CD4-positive, alpha-beta memory T cell (primary cell): ENCODE measurements at places on chromosomes 6 and 20. TPM values are rescaled to one million over a fixed set of nuclear protein-coding genes. Genes with fewer than 3 reads are reported as not detected.

DNA sequence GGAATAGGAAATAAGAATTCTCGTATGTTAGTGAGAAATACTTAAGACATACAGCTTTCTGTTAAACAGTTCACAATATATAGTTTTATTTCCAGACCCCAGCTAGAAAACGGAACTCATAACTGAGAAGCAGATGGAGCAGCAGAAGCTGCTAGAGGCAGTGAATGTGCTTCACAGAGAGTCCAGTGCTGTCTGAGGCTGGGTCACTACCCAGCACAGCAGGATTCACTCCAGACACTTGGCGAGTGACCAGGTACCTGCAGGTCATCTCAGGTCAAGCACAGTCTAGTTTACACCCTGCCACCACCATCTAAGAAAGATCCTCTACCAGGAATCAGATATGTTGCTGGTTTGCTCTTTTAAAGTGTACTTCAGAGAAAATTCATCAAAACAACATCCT, 243.1 kb upstream of the RAB32 start:
- no peak for DNase-seq
- H3K27ac ChIP-seq, result no peak overlapping the region
- no peaks in the 10 kb centered on the region for H3K36me3 ChIP-seq
- H3K4me1 ChIP-seq, result no peaks in the 10 kb centered on the region
- no peak overlapping the region for H3K4me3 ChIP-seq

BTN2A1 gene
- total RNA-seq, result 57.0 TPM

DNA sequence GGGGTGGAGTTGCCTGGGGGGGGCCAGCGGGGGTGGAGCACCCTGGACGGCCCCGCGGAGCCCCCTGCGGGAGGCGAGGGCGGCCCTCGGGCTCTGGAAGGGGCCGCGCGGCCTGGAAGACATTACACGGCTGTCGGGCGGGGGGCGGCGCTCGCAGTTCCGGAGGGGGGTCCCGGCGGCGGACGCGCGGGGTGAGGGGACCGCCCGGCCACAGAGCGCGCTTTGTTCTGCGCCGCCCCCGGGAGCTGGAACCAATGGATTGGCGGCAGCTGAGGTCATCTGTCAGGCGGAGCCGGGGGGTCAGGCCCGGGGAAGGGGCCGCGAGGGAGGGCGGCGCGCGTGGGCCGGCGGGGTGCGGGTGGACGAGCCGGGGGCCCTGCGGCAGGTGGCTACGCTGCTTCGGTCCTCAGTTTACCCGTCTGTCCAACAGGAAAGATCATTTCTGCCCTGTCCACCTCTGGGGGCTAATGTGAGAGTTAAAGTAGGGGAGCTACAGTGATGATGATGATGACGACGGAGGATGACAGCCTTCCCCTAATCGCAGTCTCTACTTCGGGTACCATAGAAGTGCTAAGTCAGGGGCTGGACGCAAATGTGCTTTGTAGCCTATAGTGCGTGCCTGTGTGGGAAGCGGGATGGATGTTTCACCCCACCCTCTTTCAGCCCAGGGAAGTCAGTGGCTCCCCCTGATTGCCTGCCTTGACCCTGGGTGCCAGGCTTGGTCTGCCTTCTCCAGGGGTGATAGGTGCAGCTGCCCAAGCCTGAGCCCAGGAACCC, 10.4 kb downstream of the SRXN1 start:
- no peak for DNase-seq
- H3K36me3 ChIP-seq, result no peaks in the 10 kb centered on the region
- H3K4me1 ChIP-seq, result peaks cover 11% of the 10 kb centered on the region

GRCh38 chr6:148316308-148316707, 26.3 kb upstream of the SASH1 start:
- H3K27me3 ChIP-seq, result no peaks in the 10 kb centered on the region
- H3K36me3 ChIP-seq, result no peaks in the 10 kb centered on the region
- H3K27ac ChIP-seq, result no peak overlapping the region
- DNase-seq, result no peak

PTCHD4 gene
- total RNA-seq, result not detected

DNA sequence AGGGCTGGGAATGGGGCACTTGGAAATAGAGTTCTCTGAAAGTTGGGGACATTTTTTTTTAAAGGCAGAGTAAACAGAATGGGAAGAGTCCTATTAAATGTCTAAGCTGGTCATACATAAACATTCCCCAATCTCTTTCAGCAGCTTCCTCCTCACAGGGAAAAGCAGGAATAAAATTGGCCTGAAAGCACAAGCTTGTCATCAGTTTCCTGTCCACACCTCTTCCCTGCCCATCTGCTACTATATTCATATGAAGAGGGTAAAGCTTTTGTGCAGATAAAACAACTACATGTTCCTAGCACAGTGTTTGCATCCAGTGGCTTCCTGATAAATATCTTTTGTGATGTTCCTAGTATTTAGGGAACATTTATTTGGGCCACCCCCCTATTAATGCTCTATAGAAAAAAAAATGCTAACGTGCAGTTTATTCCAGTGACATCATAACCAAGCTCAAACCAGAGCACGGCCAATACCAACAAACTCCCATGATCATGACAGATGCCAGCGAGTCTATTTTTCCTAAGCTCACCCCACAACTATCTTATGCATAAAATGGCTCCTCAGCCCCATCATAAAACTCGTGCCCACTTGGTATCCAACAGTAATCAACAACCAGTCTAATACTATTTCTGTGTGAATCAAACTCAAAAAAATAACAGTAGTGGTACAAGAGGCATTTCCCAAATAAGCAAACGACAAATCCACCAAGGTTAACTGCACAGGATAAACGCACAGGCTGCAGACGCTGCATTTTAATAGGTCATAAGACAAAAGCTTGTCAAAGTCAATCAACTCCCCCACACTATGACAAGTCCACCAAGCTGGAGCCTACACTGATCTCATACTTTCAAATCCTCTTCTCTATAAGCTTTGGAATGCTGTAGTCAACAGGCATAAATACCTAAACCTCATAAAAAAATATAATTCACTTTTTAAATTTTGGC, 95.3 kb downstream of the EPB41L2 start:
- H3K4me3 ChIP-seq, result no peak overlapping the region
- DNase-seq, result no peak
- H3K27me3 ChIP-seq, result no peaks in the 10 kb centered on the region

DNA sequence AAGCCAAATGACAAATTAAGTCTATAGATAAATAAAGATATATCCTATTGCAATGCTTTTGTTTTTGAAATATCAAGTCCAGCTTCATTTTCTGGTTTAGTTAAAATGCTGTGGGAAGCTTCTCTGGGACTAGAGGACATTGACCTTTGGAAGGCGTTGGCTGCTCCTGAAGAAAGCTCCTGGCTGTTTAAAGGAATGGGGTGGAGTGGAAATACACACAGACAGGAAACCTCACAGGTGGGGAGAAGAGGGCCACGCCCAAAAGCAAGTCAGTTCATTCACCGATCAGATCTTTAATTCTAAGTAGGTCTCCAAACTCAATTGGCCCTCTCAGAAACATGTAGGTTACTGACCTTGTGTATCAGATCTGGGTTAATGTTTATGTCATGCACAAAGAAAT, 59.6 kb downstream of the SPTLC3 start:
- H3K27me3 ChIP-seq, result no peaks in the 10 kb centered on the region
- no peak overlapping the region for H3K4me3 ChIP-seq
- H3K4me1 ChIP-seq, result no peaks in the 10 kb centered on the region

- no peak overlapping the region for H3K27ac ChIP-seq
- H3K4me1 ChIP-seq, result no peaks in the 10 kb centered on the region
- no peaks in the 10 kb centered on the region for H3K27me3 ChIP-seq
- no peak overlapping the region for H3K4me3 ChIP-seq
- no peaks in the 10 kb centered on the region for H3K36me3 ChIP-seq
These were observed 356.3 kb upstream of the IRAK1BP1 start for GRCh38 chr6:78511009-78511408.

GRCh38 chr6:14658030-14658429, 540.5 kb downstream of the CD83 start:
- H3K4me3 ChIP-seq, result no peak overlapping the region
- H3K27ac ChIP-seq, result no peak overlapping the region
- H3K27me3 ChIP-seq, result no peaks in the 10 kb centered on the region
- H3K36me3 ChIP-seq, result no peaks in the 10 kb centered on the region
- DNase-seq, result no peak
- H3K4me1 ChIP-seq, result peaks cover 53% of the 10 kb centered on the region

ADGRG6 gene
- 0.22 TPM for total RNA-seq
